ENCODE measurements at places on chromosomes 11 and 22.

GRCh38 chr11:65366340-65366773 lies 11.8 kb downstream of the TIGD3 start:
- H3K4me1 ChIP-seq, result peaks cover 2% of the 10 kb centered on the region
- H3K4me3 ChIP-seq, result no peak overlapping the region
- peak overlapping the region; percentile 27 for H3K27ac ChIP-seq

DNA sequence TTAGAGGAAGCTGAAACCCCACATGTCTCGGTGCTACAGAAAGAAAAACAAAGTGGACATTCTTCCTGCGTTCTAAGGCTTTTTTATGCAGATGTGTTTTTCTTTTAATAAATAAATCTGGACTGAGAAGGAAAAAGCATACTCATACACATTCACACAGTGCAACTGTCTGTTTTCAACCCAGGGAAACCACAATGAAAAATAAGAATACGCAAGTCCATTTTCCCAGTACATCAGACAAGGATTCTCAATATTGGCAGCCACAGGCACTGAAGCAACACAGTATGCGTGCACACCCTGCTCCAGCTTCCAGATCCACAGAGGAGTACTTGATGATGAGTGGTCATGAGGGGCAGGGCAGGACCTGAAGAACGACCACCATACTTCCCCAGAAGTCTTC lies 86.9 kb downstream of the ETS1 start:
- H3K4me3 ChIP-seq, result peak overlapping the region; percentile 92
- DNase-seq, result no peak
- peaks cover 89% of the 10 kb centered on the region for H3K4me1 ChIP-seq
- H3K36me3 ChIP-seq, result peaks cover 27% of the 10 kb centered on the region

DNA sequence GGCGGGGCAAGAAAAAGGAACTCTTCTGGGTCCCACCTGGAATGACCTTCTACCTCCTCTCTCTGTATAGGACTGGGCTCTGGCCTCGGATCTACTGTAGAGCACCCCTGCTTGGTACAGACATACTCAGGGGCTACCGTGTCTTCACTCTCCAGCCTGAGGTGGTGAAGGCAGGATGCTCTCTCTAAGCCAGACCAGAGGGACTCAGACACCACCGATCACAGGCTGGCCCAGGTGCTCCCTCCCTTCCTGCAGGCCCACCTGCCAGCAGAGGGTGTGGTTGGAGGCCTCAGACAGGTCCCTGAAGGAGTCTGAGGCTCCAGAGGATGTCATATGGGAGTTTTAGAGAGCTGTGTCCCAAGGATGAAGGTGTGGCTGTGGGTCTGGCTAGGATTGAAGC lies 4.1 kb downstream of the NHERF4 start:
- DNase-seq, result no peak
- no peak overlapping the region for H3K27ac ChIP-seq
- no peaks in the 10 kb centered on the region for H3K36me3 ChIP-seq
- H3K4me1 ChIP-seq, result no peaks in the 10 kb centered on the region

GRCh38 chr11:111172321-111172862 lies 73.1 kb upstream of the POU2AF2 start:
- no peaks in the 10 kb centered on the region for H3K4me1 ChIP-seq
- H3K27ac ChIP-seq, result no peak overlapping the region
- peaks cover 39% of the 10 kb centered on the region for H3K27me3 ChIP-seq
- DNase-seq, result no peak

GRCh38 chr11:124612045-124612444 lies 817 bp downstream of the PANX3 start:
- no peak for DNase-seq
- H3K4me1 ChIP-seq, result peaks cover 4% of the 10 kb centered on the region
- no peak overlapping the region for H3K27ac ChIP-seq
- H3K4me3 ChIP-seq, result no peak overlapping the region
- peaks cover 2% of the 10 kb centered on the region for H3K36me3 ChIP-seq
- peaks cover 18% of the 10 kb centered on the region for H3K27me3 ChIP-seq

DNA sequence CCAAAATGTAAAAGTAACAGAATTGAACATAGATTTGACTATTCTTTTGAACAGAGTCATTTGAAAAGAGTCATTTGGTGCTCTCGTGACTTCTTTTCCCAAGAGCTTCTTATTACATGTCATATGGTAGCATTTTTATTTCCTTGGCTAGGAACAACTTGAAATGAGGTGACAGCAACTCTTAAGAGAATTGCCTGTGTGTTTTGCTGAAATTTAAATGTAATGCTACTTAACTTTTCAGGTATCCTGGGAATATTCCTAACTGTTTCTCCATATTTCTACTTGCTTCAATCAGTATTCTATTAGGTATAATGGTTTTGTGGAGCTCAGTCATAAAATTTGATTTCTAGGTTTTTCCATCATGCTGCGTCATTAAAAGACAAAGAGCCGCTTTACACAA lies 700.7 kb downstream of the LUZP2 start:
- H3K27ac ChIP-seq, result no peak overlapping the region
- no peak for DNase-seq
- H3K27me3 ChIP-seq, result no peaks in the 10 kb centered on the region
- no peak overlapping the region for H3K4me3 ChIP-seq
- H3K36me3 ChIP-seq, result no peaks in the 10 kb centered on the region

GRCh38 chr11:71381781-71382505 lies 66.2 kb downstream of the DHCR7 start:
- no peak for DNase-seq
- no peaks in the 10 kb centered on the region for H3K27me3 ChIP-seq
- H3K36me3 ChIP-seq, result peaks cover 2% of the 10 kb centered on the region
- H3K4me3 ChIP-seq, result no peak overlapping the region
- H3K4me1 ChIP-seq, result no peaks in the 10 kb centered on the region
- no peak overlapping the region for H3K27ac ChIP-seq

DNA sequence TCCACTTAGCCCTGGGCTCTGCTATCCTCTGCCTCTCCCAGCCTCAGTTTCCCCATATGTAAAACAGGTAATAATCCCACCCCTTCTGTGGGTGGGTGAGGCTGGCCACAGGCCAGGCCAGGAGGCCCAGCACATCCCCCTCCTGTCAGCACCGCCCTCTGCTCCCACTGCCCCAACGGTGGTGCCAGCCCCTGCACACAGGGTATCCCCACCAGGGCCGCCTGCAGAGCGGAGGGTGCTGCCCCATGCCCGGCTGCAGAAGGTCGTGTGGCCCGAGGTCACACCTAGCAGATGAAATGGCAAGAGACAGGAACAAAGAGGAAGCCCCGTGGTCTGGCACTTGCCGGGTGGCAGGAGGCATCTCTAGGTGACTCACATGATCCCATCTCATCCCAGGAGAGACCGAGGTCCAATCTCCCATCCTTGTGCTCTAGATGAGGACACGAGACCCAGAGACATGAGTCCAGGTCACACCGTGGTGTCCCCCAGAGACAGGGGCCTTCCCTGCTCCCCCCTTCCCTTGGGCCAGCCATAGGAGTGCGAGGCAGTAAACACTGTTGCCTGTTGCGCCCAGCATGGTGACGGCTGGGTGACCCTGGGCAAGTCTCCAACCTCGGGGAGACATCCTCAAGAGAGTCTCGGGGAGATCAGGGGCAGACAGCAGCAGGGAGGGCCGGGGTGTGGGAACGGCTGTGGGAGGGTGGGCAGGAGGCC lies 27.2 kb upstream of the PPARA start:
- no peaks in the 10 kb centered on the region for H3K27me3 ChIP-seq
- no peak overlapping the region for H3K27ac ChIP-seq
- H3K4me1 ChIP-seq, result peaks cover 10% of the 10 kb centered on the region
- no peaks in the 10 kb centered on the region for H3K36me3 ChIP-seq
- H3K4me3 ChIP-seq, result no peak overlapping the region

DNA sequence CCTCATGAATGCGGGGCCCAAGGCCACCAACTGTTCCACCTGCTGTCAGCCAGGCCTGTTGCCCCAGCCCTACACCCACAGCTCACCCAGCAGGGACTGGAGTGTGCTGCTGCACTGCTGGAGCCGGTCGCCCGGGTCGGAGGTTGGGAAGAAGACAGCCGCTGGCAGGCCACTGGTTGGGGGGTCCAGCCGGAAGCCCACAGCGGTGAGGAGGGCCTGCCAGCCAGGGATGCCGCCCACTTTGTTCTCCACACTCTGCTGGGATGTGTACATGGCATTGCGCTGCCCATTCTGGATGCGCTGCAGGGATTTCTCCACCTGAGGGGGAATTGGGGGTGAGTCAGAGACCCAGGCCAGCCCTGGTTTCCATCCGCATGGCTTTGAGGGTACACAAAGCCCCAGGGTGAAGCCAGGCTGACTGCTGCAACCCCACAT lies 74.2 kb upstream of the PITPNB start:
- no peak overlapping the region for H3K4me3 ChIP-seq
- no peak for DNase-seq
- H3K27me3 ChIP-seq, result no peaks in the 10 kb centered on the region
- no peaks in the 10 kb centered on the region for H3K36me3 ChIP-seq

- DNase-seq, result no peak
- no peak overlapping the region for H3K27ac ChIP-seq
- no peak overlapping the region for H3K4me3 ChIP-seq
- H3K36me3 ChIP-seq, result no peaks in the 10 kb centered on the region
- H3K4me1 ChIP-seq, result no peaks in the 10 kb centered on the region
- no peaks in the 10 kb centered on the region for H3K27me3 ChIP-seq
These were observed 242.2 kb downstream of the DCDC1 start for GRCh38 chr11:31127290-31127689.

DNA sequence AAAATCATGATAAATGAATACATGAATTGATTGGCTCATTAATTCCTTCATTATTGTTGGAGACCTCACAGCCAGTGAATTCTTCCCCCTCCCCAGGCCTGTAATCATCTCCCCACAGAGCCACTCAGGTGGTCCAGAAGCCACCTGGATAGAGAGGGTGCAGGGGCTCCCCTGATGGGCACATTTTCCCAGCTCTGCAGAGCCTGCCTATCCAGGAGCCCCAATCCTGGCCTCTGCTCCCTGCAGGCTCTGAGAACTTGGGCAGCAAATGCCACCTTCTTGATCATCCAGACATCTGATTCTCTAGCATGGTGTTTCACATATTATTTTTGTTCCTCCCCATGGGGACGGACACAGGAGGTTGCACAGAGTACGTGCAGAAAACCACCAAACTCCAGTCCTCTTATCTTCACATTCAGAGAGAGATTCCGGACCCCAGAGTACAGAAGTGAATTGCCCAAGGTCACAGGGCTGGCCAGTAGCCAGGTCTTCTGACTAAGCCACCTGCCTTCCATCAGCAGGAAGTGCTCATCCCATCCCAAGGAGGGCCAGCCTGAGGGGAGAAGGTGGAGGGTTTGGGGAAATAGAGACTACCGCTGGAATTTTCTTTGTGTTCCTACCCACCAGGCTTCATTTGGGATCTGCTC lies 348.0 kb downstream of the BUD13 start:
- DNase-seq, result no peak
- no peak overlapping the region for H3K27ac ChIP-seq
- H3K27me3 ChIP-seq, result peaks cover 60% of the 10 kb centered on the region

- no peaks in the 10 kb centered on the region for H3K4me1 ChIP-seq
- no peaks in the 10 kb centered on the region for H3K36me3 ChIP-seq
- DNase-seq, result no peak
- no peak overlapping the region for H3K4me3 ChIP-seq
These were observed 60.0 kb downstream of the OR10A6 start for GRCh38 chr11:7871056-7871455.

GRCh38 chr11:111209543-111210355 lies 35.8 kb upstream of the POU2AF2 start:
- H3K4me1 ChIP-seq, result peaks cover 3% of the 10 kb centered on the region
- peaks cover 2% of the 10 kb centered on the region for H3K36me3 ChIP-seq
- no peak overlapping the region for H3K4me3 ChIP-seq
- no peak overlapping the region for H3K27ac ChIP-seq
- DNase-seq, result no peak

DNA sequence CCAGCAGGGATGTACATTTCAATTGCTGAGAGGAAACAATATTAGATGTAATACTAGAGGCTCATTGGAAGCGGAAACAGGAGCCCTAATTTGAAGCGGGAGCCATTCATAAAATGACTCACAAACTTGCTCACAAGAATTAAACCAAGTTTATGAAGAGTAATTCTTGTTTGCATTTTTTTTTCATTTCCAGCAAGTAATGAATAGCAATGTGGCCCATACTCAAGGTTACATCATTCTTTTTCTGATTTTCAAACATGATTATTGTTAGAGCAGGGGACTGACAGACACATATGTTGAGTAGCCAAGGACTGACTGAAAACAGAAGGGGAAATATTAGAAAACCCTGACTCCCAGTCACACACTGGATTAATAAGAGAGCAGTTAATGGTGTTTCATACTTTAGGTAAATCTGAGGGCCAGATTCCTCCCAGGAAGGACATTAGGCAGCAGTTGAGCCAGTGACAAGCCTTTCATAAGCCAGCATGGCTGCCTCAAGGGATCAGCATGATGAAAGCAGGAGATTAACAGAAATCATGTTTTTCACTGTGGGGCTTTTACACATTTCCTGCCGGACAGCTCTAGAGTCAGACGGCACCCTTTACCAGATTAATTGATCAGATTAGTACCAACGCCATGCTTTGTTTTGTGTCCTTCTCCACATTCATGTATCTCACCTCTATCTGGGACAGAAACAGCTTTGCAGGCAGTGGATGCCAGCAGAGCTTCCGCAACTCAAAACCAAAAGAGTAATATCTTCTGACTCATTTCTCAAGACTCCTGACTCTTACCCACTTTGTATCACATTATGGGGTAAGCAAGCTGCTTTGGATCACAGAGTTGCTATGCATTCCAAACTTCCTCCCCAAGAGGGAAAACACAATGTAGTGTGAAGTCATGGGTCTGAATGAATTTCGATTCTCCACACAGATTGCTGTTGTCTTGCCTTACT lies 831.6 kb downstream of the KCNA4 start:
- no peak overlapping the region for H3K27ac ChIP-seq
- DNase-seq, result no peak
- no peak overlapping the region for H3K4me3 ChIP-seq
- no peaks in the 10 kb centered on the region for H3K4me1 ChIP-seq

DNA sequence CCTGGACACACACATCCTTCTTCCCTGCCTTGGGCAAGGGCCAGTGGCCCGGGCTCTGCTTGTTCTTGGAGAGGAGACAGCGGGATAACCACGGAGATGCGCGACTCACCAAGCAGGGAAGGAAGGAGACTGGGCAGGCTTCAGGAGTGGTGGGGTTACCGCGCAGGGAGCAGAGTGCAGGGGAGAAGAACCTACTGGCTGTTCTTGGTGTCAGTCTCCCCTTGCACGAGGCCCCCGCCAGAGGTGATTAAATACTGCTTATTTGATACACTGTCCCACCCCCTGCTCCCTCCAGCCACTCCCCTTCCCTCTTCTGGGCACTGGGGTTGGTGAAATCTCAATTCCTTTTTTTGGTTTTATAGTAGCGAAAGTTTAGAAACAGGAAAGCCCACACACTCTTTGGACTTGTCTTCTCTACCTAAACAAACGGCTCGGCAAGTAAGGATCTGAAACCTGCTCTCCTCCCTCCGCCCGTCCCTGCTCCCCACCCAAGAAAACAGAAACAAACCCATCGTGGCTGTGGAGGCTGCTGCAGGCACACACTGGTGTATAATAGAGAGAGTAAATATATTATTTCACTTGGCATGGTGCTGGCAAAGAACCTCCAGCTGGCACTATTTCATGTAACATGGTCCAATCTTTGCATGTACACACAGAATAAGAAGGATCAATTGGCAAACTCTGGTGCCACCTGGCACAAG lies 10.8 kb downstream of the LARGE2 start:
- DNase-seq, result no peak
- H3K36me3 ChIP-seq, result no peaks in the 10 kb centered on the region
- peak overlapping the region; percentile 43 for H3K27ac ChIP-seq
- H3K27me3 ChIP-seq, result no peaks in the 10 kb centered on the region
